Myocyte (in vitro differentiated cells): ENCODE measurements at places on chromosomes 11 and 22.

GRCh38 chr11:119776031-119776636 is 47.1 kb upstream of the NECTIN1 start:
- no peak for DNase-seq

DNA sequence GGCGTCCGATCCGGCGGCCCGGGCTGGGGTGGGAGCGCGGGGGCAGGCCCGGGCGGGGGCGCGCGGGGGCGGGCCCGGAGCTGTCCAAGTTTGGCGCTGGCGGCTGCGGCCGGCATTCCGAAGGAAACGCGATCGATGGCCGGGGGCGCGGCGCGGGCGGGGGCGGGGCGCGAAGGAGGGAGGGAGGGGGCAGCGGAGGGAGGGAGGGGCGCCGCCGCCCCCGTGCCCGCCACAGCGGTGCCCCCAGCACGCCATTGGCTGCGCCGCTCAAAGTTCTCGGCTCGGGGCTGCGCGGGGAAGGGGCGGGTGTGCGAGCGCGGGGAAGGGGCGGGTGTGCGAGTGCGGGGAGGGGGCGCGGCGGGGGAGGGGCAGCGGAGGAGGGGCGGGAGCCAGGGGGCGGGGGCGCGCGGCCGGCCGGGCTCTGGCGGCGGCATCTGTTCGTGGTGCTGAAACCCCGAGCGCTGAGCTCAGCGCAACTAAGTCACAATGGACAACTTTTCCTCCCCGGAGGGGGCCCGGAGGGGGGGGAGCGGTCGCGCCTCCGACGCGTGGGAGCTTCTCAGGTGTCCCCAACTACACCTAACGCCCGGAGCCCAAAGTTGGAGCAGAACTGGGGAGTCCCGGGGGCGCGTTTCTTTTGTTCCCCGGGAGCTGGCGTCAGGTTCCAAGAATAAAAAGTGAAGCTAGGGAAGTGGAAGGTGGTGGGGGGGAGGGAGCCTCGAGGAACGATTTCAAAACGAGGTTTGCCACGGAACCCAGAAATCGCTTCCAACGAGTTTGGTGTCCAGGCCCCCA is 2.2 kb downstream of the PHF21B start:
- DNase-seq: peak; percentile 56

GRCh38 chr11:10878408-10879214 is 20.8 kb upstream of the ZBED5 start:
- peak; percentile 76 for DNase-seq

DNA sequence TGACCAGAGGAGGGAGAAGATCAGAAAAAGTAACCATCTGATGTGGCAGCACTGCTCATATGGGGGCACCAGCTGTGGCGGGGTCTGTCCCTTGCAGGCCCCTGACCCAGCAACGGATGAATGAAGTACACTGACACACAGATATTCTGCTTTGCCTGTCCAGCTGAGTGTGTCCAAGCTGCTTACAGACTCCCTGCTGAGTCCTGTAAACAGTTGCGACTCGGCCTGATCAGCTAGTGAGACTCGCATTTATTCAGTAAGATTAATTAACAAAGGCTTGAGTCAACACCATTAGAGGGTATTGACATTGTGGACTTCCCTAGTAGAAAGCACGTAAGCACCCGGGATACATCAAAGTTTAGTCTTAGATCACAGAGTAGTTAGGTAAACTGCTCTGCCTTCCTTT is 15.3 kb upstream of the OR10D3 start:
- DNase-seq: no peak

DNA sequence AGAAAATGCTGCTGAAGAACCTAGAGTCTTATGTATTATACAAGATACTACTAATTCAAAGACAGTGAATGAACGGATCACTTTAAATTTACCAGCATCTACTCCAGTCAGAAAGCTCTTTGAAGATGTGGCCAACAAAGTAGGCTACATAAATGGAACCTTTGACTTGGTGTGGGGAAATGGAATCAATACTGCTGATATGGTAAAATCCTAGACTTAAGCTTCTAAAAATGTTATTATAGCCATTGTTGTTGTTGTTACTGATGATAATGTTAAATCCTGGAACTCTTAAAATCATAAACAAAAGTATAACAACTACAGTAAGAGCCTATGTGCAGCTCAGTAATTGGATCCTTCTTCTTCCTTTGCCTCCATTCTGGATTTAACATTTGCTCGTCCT is 38.4 kb downstream of the USP47 start:
- no peak for DNase-seq
